ENCODE measurements at places on chromosomes 5 and 9.

DNA sequence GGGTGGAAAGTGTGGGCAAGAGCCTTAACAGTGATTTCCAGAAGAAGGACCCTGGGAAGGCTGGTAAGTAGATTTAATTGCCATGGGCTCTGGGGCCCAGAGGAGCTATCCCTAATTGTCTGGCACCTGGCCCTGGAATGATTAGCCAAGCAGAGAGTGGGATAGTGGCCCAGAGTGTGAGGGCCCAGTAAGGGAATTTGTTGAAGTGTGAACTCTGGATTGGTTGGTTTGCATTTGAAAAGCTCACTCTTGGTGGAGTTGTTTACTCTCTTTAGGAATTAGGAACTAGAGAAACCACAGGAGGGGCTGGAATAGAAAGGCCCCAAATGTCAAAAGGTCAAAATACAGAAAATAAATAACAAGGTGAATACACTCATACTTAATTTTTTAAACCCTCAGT is 207.1 kb downstream of the GABRG2 start:
- DNase-seq, result no peak

DNA sequence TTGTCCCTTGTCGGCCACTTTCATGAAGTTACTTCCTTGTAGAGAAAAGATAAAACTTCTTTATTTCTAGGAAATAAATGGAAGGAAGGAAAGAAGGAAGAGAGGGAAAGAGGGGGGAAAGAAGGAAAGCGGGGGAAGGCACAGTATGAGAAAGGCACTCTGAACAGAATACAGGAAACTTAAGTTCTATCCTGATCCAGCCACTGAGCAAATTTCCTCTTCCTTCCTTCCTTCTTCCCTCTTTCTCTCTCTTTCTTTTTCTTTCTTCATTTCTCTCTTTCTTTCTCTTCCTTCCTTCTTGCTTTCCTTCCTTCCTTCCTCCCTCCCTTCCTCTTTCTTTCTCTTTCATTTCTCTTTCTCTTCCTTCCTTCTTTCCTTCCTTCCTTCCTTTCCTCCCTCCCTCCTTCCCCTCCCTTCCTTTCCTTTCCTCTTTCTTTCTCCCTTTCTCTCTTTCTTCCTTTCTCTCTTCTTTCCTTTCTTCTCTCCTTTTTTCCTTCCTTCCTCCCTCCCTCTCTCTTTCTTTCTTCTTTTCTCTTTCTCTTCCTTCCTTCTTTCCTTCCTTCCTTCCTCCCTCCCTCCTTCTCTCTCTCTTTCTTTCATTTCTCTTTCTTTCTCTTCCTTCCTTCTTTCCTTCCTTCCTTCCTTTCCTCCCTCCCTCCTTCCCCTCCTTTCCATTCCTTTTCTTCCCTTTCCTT is 240.2 kb upstream of the BRINP1 start:
- no peak for DNase-seq

DNA sequence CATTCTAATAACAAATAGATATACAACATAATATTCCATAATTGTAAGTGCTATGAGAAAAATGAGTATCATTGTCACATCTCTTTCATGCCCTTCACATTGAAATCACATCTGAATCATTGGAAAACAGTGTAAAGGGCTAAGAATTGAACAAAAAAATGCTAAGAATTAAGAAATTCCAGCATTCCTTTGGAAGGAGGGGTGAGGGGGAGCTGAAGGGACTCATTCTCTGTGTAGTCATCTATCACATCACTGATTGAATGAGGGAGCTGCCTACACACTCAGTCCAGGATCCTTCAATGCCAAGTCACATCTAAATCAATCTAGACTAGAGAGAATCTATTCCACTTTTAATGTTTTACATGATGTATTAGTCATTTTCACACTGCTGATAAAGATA is 286.6 kb downstream of the DTWD2 start:
- no peak for DNase-seq

DNA sequence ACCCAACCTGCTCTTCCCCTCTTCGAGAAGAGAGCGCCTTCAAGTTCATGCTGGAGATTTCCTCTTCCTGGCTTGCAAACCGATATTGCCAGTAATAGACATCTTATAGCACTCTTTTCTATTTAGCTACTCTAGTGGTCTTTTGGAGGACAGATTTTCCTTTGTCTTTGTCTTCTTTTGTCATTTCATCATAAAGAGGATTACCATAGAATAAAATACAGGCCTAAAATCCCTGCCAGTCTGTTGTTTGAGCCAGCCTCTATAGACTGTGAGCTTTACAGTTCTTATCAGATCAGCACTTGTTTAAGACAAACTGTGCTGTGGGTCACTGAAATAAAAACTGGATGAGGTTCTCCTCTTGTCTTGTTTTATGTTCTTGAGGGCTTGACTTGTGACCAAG is 802.8 kb downstream of the NR2F1-AS1 start:
- DNase-seq, result no peak

Data from pons (tissue), 1 donor.